ENCODE measurements at places on chromosomes 1 and 21. TPM values are rescaled to one million over a fixed set of nuclear protein-coding genes. Genes with fewer than 3 reads are reported as not detected.

The EDN2 gene
- 1.4 TPM for polyA plus RNA-seq

The CD1B gene
- not detected for polyA plus RNA-seq

The UCK2 gene
- 6.7 TPM for polyA plus RNA-seq

The ETV3L gene
- polyA plus RNA-seq = not detected

The NCF2 gene
- 30.8 TPM for polyA plus RNA-seq

The OR2M3 gene
- not detected for polyA plus RNA-seq

The RASSF5 gene
- polyA plus RNA-seq = 7.4 TPM

The SERTAD4 gene
- polyA plus RNA-seq = 1.3 TPM

The MRAP gene
- 316 TPM for polyA plus RNA-seq

The RGS13 gene
- 0.37 TPM for polyA plus RNA-seq

The PLA2G5 gene
- polyA plus RNA-seq = 45.0 TPM

Measured in adipose tissue (tissue), 3 donors.